Omental fat pad (tissue), 4 donors: ENCODE measurements at places on chromosomes 4 and X.

DNA sequence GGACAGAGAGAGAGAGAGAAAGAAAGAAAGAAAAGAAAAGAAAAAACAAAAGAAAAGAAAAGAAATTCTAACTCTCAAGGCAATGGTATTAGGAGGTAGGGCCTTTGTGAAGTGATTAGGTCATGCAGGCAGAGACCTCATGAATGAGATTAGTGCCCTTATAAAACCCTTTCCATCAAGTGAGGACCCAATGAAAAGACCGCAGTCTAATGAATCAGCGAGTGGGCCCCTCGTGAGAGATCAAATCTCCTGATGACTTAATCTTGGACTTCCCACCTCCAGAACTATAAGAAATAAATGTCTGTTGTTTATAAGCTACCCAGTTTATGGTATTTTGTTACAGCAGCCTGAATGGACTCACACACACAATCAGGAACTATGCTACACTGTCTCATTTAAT, 16.9 kb downstream of the AASDH start:
- no peak for DNase-seq

DNA sequence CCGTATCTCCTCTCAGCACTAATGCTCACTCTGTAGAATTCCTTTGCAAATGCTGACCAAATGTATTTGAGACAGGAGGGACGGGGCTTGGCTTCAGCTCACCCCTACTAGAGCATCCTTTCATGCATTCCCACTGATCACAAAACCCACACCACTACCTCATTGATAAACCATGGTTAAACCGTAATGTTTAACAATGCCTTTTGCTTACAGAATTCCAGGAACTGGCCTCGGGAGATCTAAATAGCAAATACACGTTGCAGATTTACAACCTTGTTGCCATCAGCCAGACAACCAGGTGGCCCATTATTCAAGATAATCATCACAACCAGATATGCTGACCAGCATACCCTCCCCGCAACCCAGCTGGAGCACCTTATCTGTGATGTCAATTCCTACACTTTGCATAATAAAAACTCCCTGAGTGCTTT, 391.9 kb downstream of the KCTD8 start:
- no peak for DNase-seq

- DNase-seq = no peak
These were observed 16.0 kb downstream of the UBA6 start for GRCh38 chr4:67684839-67685531.

- DNase-seq = no peak
These were observed 155.8 kb upstream of the CT83 start for GRCh38 chrX:116618546-116618945.

DNA sequence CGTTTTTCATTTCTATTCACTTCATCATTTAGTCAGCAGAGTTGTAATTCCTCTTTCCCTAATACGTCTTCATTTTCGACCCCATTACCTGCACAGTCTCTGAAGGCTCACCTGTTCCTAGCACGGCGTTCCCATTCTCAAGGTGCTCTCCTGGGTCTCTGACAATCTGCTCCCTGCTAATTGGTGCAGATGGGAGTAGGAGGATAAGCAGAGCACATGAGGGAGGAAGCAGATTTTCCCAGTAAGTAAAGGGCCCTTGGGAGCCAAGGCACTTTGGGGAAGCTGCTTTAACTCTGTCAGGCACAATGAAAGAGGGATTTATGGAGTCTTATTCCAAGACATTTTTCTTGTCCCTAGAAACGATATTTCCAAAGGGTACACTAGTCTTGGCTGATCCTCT, 466.4 kb downstream of the STIM2 start:
- DNase-seq = no peak

- no peak for DNase-seq
These were observed 100.1 kb downstream of the RTL5 start for GRCh38 chrX:72031634-72032033.

- DNase-seq = no peak
These were observed 577.4 kb upstream of the INTU start for GRCh38 chr4:127055357-127055756.

DNA sequence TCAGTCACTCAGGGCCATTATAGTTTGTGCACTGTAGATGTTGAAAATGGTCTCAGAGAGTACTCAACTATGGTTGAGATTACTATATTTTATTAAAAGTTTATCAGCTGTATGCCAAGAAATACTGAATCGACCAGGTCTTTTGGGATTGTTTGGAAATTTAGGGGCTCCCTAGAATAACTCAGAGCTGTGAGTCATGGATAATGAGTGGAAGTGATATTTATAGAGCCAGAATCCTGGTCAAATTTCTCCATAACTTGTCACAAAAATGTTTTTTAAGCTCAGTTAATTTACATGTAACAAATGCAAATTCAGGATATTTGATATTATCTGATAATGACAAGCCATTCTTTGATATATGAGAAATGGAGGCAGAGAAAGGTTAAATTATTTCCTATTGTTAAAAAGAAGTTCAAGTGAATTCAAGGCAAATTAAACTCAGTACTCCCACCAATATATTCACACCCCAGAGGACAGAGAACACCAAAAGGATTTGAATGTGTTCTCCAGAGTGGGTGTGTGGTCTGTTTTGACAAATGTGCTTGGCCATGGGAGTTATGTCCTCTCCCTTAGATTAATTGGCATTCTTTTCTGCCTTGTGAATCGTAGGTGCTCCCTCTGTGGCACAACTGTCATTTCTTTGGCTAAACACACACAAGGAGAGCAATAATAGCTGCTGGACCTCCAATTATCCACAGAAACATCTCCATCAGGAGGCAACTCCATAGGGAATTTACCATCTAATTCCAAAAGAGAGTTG, 37.7 kb downstream of the ARHGAP24 start:
- no peak for DNase-seq

DNA sequence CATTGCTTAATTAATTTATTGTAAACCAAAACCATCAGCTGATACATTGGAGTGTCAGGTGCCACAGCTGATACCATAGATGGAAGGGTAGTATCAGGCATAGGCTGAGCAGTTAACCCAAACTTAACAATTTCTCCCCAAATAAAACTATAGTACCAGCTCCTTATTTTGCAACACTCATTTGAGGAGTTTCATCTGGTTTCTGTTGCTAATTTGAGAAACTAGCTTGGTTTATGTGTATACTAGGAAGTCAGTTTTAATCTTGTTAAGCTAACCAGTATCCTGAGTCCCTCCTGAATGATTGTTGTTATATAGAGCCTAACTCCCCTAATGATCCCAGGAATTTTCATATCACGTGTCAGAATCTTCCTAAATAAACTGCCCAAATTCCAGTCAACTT, 12.7 kb downstream of the DCAF16 start:
- DNase-seq = no peak

DNA sequence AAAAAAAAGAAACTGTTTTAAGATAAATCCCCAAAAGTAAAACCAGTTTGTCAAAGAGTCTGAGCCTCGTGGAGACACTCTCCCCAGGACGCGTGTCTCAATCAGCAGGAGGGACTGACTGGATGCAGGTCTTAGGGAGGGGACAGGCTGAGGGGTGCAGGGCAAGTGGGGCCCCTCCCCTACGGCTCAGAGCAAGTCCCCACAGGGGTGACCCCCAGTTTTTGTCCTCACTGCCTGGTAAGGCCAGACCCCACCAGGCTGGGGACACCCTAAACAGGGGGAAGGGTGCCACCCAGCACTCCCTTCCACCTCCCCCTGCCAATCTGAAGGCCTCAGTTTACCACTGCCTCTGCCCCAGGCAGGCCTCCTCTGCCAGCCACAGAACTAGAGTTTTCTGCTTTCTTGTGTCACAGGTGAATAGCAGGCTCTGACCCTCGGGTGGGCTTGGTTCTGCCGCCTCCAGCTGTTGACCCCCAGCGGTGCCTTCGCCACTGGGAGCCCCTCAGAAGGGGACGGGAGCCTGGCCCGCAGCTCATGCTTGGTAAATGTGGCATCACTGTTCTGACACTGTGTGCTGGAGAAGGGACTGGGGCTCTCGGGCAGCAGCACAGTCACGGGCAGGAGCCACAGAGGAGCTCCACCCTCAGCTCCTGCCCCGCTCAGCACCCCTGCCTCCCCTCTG, 69.8 kb upstream of the MXD4 start:
- no peak for DNase-seq

GRCh38 chrX:11655282-11656015, 10.3 kb downstream of the ARHGAP6 start:
- no peak for DNase-seq

DNA sequence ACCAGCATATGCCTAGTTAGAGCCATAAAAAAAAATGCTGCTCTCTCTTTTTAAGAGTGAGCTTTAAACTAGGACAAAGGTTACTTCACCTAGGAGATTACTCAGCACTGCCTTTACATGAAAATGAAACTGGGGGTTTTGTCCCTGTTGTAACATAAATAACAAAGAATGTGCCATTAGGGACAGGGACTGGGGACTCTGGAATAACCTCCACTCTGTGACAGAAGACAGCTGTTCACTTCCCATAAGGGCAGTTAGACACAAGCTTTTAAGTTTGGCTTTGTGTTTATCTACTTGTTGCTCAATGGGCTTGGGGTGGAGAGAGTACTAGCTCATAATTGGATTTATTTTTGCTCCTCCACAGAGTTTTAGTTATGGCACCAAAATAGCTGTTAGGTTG, 11.9 kb downstream of the ENPEP start:
- no peak for DNase-seq

GRCh38 chr4:26632916-26633315, 49.0 kb downstream of the TBC1D19 start:
- no peak for DNase-seq

GRCh38 chrX:41090568-41091238, 5.5 kb downstream of the USP9X start:
- no peak for DNase-seq

DNA sequence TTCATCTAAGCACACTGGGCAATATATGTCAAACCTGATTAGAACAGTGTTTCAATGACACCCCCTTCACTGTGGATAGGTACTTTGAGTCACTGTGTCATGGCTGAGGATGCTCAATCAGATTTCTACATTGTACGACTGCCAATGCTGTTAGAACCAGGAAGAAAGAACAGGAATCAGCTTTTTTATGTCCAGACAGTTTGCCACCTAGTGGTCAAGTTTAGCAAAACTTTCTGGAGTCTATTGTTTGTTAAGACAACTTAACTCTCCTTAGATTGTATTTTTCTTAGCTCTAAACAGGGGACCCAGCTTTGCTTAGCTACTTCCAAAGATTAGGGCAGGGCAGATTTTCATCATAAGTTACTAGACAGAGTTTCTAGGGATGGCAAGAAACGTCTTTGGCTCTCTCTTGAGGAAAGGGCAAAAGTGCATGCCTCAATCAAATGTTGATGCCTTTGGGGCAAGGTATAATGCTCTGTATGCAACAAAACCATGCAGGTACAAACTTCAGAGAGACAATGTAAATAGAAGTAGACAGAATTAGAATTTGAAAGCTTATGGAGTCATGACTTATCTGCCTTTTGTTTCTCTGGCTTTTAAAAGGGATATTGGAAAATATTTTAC, 40.5 kb upstream of the BMP3 start:
- no peak for DNase-seq

DNA sequence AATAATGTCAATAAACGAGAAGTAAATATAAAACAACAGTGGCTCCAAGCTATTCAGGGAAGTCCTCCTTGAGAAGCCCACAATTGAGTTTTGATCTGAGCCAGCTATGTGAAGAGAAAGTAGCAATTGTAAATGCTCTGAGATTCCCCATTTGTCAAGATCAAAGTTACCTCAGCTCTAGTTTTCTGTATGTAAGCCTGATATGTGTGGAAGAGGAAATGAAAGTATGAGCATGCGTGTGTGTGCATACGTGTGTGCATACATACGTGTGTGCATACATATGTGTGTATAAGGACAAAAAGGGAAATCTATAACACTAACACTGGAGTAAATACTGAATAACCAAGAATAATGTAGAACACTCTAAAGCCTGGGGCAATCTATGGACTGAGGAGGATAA, 130.3 kb downstream of the SCFD2 start:
- DNase-seq = no peak

DNA sequence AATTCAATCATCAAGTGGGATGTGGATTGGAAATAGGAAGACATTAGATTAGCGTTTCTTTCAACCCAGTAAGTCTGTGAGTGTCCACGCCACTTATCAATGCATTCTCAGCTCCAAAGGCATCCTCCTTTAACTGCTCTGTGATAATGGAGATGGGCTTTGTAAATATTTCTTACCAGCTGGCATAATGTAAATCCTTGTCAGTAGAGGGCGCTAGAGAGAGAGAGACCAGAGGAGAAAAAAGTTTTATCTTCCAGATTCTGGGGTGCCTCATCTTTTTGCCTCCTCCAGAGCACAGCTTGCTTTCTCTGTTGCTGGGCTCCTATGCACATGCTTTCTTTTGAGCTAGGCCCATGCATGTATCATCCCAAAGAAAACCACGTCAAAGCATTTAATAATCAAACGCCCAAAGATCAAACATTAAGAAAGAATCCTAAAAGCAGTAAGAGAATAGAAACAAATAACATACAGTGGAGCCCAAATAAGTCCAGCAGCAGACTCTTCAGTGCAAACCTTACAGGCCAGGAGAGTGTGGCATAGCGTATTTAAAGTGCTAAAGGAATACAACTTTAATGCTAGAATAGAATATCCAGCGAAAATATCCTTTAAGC, 9.6 kb upstream of the MTMR1 start:
- no peak for DNase-seq

DNA sequence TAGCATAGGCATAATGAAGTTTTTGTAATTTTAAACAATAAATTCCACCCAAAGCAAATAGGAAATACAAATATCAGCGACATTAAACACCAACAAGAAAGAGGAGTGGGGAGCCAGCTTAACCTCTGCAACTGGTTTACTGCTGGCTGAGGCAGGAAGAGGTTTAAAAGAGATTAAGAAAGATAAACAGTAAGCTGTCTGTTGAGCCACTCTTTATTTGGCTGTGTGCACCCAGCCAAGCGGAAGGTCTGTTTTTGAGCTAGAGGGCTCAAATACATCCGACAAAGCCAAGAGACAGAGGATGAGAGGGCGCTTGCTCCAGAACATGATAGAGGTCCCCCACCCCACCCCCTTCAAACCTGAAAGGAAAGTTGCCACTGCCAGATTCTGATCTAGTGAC, 191.4 kb downstream of the MGST2 start:
- DNase-seq = no peak

DNA sequence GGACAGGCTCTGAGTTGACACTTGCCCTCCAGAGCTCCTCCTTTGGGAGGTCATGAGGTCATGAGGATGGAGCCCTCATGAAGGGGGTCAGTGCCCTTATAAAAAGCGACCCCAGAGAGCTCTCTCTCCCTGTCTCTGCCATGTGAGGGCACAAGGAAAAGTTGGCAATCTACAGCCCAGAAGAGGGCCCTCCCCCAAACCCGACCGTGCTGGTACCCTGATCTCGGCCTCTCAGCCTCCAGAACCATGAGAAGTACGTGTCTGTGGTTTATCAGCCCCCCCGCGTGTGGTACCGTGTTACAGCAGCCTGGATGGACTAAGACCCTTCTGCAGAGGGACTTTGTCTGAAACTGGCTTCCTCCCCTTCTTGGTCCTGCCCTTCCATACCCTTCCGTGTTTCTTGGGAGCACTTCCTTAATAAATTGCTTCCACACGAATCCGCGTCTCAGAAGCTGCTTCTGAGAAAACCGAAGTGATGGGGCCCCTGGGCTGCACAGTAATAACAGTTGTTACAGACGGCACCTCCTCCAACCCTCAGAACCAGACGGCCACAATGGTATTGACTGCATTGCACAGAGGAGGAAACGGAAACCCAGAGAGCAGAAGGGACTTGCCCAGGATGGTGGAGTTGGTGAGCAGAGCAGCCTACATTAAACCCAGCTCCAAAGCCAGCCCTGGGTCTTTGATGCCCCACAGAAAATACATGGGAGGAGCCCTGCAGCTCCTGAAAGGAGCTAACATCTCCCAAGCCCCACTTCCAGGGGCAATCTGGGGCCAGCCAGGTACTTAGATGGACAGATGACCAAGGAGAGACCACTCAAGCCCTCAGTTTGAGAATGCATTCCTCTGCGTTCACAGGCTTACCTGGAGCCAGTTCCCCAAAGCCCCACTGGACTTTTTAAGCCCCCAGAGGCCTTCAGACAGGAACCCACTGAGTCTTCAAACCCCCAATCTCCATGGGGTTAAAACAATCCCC, 242.7 kb downstream of the BCOR start:
- no peak for DNase-seq
